ENCODE measurements at places on chromosomes 4 and X.

GRCh38 chrX:103845165-103845653 is 13.2 kb upstream of the RAB9B start:
- DNase-seq: peak; percentile 76

- DNase-seq: no peak
Measured at GRCh38 chr4:142408003-142408441, 438.1 kb downstream of the INPP4B start.

DNA sequence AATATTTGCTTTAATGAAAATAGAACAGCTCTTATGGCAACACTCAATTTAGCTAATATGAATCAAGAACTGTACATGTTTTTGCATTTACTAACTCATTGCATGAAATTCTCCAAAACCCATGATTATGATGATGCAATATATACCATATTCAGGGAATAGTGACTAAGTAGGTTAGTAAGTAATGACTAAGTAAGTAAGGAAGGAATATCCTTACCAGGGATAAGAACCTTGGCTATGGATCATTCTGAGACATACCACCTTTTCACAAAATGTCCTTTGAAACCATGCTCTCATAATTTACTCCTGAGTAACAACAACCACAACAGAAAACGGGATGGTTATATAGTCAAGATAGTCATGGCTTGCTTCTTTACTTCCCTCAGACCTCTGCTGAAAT is 1513.0 kb downstream of the STIM2 start:
- DNase-seq: no peak

DNA sequence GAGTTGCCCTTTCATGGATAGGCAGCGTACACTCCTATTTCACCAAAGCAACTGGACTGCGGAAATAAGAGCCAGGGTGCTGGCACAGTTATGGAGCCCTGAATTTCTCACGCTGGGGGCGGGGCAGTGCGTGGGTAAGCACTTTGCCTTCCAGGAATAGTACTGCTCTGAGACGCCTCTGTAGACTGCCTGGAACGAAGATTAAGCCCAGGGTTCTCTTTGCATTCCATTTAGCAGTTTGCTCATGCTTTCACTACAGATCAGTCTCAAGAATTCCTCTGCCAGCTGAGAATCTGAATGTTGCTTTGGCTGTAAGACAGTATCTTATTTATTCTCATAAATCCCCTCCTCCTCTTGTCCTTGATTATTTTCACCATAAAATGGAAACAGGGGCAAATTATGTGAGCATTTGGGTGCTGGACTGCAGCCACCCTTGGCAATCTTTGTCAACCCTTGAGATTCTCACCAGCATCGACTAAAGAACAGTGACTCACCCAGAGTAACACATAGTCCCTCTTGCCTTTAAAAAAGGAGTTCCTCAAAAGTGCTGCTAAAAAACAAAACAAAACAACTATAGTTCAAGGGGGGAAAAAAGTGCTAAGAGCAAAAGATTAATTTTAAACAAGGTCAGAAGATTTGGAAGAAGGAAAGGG is 88.9 kb upstream of the CITED1 start:
- DNase-seq: no peak

GRCh38 chrX:119549327-119550016 is 15.7 kb downstream of the STEEP1 start:
- DNase-seq: no peak

All from hematopoietic multipotent progenitor cell treated with erythropoietin and hydrocortisone succinate and interleukin-3 and kit ligand, for 6 days (in vitro differentiated cells).